ENCODE measurements at places on chromosomes 6 and 20.

- no peak for DNase-seq
These were observed 452 bp downstream of the TRAF3IP2 start for GRCh38 chr6:111605100-111605751.

DNA sequence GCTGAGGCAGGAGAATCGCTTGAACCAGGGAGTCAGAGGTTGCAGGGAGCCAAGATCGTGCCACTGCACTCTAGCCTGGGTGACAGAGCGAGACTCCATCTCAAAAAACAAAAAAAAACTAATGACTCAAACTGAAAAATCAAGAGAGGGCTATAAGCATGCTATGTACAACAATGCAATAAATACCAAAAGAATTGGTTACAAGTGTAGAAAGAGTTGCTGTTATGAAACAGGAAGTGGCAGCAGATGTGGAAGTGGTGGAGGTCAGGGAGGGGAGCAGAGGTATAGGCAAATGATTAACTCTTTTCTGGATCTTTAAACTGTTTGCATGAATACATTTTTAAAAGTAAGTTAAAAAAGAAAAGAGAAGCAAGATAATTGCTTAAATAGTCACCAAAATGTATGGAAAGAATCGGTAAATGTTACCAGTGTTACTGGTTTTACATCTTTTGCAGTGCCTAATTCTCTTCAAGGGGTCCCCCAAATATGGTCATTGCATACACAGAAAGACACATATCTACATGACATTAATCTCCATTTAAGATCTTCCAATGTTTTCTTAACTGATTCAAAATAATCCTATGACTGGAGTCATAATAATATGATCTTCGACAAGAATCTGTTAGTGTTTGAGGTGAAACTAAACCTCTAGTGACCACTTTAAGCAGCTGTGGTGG is 15.0 kb downstream of the CALHM6 start:
- DNase-seq: no peak

GRCh38 chr6:13917141-13917540 is 7.6 kb upstream of the RNF182 start:
- DNase-seq: no peak

DNA sequence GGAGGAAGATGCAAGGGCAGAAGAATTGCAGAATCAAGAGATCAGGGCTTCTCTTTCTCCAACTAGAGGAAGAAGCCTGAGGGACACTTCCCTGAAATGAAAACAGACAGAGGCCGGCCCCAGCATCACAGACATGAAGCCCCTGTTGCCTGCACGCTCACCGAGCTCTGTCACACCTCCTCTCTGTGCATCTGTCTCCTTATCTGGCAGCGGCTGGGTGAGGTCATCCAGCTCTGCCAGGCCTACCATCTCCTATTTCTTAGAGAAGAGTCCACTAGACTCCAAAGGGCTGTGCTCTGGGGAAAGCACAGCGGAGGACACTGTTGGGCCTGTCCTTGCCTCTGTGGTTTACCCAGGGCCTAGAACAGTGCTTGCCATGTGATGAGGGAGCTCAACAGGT is 71.9 kb upstream of the MLN start:
- DNase-seq: no peak

GRCh38 chr20:36585410-36586125 is 12.2 kb downstream of the TGIF2 start:
- no peak for DNase-seq

GRCh38 chr6:10613723-10614122 is 80.7 kb downstream of the C6orf52 start:
- DNase-seq: no peak

DNA sequence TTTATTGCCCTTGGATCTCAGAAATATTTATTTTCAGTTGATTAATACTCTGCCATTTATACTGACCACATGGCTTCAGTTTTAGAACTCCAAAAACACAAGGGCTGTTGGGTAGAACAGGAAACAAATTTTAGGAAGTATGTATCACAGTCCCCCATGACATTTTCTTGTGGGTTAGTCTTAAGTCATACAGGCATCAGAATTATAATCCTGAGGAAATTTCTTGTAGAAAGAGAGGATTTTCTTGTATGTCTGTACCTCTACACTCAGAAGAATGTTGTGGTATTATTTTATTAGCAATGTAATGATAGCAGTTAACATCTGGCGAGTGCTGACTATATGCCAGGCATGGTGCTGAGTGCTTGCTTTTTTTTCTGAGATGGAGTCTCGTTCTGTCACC is 302.9 kb downstream of the CLIC5 start:
- no peak for DNase-seq

GRCh38 chr6:37625591-37626374 is 71.9 kb downstream of the MDGA1 start:
- no peak for DNase-seq

DNA sequence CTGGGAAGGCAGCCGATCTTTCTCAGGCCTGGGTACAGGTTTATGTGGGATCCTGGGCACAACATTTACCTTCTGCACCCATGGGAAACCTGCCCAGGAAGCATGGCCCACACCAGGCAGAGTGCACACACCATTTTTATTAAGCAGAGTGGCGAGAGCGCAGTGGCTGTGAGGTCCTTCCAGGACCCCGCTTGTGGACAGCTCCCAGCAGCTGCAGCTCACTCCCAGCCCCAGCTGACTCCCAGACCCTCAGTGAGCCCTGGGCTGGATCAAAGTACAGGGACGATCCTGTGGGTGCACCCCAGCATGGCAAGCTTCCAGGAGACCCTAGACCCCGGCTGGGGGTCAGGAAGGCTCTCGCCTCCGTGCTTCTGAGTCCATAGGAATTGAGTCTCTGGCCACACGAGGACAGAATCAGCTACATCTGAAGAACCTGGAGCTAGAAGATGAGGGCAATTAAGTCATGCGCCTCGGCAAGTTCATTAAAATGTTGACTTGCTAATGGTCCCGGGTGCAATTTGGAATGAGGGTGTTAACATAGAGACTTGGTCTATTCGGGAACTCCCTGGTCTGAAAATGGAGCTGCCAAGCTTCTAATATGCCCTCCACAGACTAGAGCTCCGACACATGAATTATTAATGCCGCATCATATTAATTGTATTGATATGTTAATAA is 65.4 kb upstream of the SLCO4A1 start:
- DNase-seq: no peak

GRCh38 chr20:22819112-22819511 is 216.0 kb upstream of the SSTR4 start:
- no peak for DNase-seq

GRCh38 chr20:52426856-52427255 is 235.3 kb upstream of the ZFP64 start:
- DNase-seq: no peak

DNA sequence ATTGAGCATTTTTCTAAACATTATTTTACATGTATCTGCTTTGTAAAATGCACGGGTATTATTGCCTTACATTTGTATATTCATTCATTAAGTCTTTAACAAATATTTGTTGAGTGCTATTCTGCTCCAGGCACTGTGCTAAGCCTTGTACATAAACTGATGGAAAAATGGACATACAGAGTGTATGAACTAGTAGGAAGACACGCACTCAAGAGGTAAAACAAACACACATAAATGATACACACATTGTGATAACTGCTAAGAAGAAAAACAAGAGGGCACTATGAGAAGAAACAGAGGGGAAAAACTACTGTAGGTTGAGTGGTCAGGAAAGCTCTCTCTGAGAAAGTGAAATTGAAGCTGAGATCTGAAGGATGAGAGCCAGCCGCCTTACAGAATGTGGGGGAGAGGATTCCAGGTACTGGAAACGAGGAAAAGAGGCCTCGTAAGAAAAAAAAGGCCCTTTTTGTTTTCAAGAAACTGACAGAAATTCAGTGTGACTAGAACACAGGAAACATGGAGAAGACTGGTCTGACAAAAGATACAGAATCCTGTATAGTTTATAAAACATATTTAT is 117.5 kb downstream of the EYA4 start:
- no peak for DNase-seq

DNA sequence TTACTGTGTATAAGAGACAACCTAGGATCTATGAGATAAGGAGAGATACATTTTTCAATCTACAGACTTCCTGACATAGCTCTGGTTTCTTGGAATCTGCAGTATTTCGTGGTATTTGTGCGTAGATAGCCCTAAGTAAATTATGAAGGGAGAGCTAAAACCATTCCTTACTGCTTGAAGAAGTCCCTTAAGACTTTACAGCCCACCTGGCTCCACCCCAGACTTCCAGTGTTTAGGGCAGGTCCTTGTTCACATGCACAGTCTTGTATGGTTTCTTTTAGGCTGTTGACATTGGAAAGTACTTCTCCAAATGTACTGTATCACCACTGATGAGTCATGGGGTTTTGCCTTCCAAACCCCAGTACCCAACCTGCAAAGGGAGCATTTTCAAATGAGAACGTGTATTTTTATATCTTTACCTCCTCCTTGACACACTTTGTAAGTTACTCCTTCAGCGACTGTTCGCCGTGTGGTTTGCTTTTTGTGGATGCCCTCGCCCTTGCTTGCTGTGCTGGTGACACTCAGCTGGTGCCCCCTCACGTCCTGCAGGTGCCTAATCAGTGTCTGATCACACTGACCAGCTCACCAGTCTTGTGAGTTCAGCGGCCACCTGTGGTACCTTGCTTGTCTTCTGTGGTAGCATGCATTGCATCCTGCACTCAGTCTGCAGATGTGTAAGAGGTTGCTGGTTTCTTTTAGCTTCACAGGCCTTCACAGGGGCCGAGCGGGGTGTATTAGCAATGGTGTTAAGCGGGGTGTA is 73.3 kb downstream of the IGF2R start:
- no peak for DNase-seq

DNA sequence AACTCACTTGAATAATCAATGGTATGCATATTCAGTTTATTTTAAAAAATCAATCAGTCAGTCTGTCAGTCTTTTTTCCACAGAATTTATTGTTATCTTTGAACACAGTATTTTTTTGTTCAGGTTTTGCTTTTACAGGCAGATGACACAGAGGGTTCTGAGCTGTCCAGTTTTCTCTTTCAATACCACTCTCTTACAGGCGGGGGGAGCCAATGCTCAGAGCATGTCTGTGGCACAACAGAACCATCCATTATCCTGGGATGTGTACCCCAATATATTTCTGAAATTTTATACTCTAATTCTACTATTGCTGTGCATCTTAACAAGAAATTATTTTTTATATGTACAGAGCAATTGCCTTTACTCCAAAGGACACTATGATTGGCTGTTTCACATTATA is 21.2 kb downstream of the ROS1 start:
- no peak for DNase-seq

GRCh38 chr20:48332555-48332954 is 495.2 kb downstream of the PREX1 start:
- DNase-seq: no peak

GRCh38 chr6:148972481-148972880 is 225.7 kb downstream of the UST start:
- peak; percentile 87 for DNase-seq

GRCh38 chr20:41643504-41643938 is 25.3 kb upstream of the CHD6 start:
- peak; percentile 37 for DNase-seq

- no peak for DNase-seq
These were observed 4.1 kb downstream of the SLC17A9 start for GRCh38 chr20:62956387-62957135.

GRCh38 chr6:14642842-14643241 is 525.3 kb downstream of the CD83 start:
- no peak for DNase-seq

GRCh38 chr20:995170-995569 is 6.9 kb downstream of the RSPO4 start:
- DNase-seq: no peak

DNA sequence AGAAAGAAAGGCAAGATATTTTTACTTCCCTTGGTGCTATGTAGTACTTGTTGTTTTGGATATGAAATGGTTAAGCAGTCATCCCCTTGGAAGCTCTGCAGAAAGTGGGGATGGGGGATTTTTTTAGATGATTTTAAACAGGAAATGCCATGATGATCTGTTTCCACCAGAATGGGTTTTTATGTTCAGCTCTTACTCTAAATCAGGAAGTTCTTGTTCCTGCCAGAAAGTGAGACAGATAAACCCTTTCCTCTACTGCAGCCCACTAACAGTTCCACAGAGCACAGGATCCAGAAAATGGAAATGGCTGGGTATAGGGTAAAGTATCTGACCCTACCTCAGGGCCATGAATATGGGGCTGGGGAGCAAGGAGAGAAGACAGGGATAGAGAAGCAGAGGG is 32.1 kb upstream of the PPP1R3G start:
- DNase-seq: no peak

GRCh38 chr6:36246506-36247268 is 23.2 kb upstream of the PNPLA1 start:
- no peak for DNase-seq

DNA sequence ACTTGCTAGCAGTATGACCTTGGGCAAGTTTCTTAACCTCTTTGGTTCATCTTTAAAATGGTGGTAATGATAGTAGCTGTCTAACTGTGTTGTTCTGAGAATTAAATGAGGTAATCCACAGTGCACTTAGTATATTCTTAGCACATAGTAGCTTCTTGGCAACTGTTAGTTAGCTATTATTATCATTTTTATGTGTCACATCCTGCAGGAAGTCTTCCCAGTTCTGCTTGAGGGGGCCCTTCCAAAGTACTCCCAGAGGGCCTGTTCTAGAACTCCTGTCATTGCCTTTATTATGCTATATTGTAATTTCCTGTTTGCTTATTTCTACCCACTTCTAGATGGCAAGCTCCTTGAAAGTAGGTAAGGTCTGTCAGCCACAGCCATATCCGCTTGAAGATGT is 30.6 kb downstream of the ANKS1A start:
- DNase-seq: no peak

GRCh38 chr6:135753196-135753595 is 98.3 kb upstream of the PDE7B start:
- no peak for DNase-seq

DNA sequence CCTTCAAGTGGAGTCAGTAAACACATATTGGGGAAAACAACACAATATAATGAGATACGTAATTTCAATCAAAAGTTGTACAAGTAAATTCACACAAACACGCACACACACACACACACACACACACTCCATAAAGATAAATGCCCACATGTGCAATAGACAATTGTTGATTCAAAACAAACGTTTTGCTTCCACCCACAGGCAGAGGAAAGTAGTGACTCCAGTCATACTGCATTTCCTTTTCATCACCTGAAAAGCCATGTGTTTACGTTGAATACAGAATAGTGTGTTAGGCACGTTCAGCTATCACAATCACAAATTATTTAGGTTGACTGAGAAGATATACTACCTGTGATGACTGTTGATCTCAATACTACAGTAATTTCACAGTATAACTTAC is 443.8 kb upstream of the MANEA start:
- peak; percentile 60 for DNase-seq

DNA sequence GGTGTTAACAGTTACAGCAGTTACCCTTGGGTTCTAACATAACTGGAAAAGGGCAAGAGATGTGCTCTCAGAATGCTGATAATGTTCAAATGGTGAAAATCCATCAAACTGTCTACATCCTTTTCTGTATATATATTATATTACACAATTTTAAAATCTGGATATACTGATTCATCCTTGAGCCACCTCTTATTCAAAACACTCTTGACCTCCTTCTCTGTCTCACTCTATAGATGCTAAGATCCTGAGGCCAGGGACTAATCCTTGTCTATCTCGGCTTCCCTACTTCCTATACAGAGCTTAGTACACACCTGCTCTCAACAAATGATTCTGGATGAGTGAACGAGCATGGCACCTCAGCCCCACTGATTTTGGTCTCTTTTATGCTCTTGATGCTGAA is 47.3 kb downstream of the HIVEP2 start:
- DNase-seq: no peak

- no peak for DNase-seq
These were observed 199.2 kb upstream of the SUPT3H start for GRCh38 chr6:45576648-45577624.

- no peak for DNase-seq
These were observed 23.0 kb downstream of the LATS1 start for GRCh38 chr6:149694921-149695320.
